ENCODE measurements at places on chromosomes 16 and 17. TPM values are rescaled to one million over a fixed set of nuclear protein-coding genes. Genes with fewer than 3 reads are reported as not detected.

ALDH3A1 gene
- total RNA-seq: not detected

TMEM88 gene
- total RNA-seq: 2.9 TPM

ASPA gene
- total RNA-seq: not detected

LGALS9B gene
- 0.79 TPM for total RNA-seq

MYH13 gene
- total RNA-seq: not detected

TERB1 gene
- not detected for total RNA-seq
